NCI-H524 treated with DMSO at 0.1 percent for 48 hours (cell line): ENCODE measurements at places on chromosomes 2 and 18.
A peak's percentile ranks its signal among the peaks of the same experiment; 100 is the strongest.

- DNase-seq = no peak
These were observed 999.7 kb upstream of the LRRTM1 start for GRCh38 chr2:81304154-81304830.

DNA sequence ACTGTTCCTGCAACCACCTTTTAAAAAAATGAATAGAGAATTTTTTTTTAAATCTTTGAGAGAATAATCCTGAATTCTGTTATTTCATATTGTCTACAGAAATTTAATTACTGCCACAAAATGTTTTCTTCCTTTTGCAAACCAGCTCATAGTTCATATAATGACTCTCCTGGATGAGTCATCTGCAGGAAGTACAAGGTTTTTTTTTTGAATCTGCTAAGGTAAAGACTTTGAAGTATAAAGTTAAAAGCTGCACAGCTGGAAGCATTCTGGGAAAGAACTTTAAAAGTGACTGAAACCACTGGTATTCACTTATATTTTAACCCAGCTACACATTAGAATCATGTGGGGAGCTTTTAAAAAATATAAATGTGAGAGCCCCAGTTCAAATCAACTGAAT lies 25.4 kb downstream of the SESTD1 start:
- DNase-seq = no peak

DNA sequence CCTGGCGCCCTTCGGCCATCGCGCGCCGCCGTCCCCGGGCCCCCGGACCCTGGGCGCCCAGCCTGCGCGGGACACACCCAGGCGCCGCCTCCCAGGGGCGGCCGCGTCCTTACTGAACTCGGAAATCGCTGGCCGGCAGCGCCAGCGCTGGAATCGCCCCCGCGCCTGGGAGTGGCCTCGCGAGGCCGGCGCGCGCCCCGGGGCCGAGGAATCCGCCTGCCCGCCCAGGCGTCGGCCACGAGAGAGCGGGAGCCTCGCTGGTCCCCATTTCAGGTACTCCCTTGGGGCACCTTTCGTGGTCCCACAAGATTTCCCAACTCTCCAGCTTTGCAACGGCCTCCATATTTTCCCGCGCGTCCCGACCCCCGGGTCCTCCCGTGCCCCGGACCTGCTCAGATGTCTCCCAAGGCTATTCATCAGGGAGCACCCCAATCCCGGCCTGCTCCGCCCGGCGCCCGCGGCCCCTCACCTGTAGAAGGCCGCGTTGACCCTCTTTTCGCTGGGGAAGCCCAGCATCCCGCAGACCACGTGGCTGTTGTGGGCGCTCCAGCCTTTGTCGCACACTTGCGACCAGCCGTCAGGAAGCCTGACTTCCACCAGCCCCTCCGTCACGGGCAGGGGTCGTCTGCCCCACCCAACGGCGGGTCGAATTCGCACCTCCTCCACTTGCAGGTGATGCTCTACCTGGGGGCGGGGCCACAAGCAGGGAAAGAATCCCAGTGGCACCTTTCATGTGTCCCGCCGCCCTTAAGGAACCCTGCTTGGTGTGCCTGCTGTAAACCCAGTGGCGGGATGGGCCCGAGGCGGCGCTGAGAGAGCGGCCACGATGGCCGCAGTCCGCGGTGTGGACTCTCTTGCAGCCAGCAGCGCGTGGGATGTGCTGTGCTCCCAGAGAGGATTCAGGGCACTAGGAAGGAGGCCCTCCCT lies 4.6 kb downstream of the LOXL3 start:
- no peak for DNase-seq

DNA sequence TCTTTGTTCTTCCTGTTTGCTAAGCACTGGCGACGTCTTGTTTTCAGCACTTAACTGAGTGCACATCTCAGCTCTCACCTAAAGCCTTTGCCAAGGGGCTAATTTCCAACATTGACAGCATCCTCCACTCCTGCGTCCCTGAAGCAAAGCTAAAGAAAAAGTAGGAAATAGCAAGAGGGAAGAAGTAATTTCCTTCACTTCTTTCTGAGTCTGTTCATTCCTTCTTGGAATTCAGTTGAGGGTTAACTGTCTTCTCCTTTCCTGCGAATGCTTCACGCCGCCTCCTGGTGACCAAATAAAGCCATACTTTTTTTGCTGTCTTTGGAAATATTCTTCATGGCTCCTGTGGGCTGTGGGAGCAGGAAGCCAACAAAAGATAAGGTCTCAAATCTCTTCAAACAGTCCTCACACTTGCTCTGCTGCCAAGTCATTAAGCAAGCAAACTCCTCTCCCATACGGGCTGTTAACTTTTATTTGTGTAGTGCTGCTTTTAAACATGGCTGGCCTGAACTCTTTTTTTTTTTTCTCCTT lies 100.9 kb downstream of the DPP10 start:
- DNase-seq = no peak

DNA sequence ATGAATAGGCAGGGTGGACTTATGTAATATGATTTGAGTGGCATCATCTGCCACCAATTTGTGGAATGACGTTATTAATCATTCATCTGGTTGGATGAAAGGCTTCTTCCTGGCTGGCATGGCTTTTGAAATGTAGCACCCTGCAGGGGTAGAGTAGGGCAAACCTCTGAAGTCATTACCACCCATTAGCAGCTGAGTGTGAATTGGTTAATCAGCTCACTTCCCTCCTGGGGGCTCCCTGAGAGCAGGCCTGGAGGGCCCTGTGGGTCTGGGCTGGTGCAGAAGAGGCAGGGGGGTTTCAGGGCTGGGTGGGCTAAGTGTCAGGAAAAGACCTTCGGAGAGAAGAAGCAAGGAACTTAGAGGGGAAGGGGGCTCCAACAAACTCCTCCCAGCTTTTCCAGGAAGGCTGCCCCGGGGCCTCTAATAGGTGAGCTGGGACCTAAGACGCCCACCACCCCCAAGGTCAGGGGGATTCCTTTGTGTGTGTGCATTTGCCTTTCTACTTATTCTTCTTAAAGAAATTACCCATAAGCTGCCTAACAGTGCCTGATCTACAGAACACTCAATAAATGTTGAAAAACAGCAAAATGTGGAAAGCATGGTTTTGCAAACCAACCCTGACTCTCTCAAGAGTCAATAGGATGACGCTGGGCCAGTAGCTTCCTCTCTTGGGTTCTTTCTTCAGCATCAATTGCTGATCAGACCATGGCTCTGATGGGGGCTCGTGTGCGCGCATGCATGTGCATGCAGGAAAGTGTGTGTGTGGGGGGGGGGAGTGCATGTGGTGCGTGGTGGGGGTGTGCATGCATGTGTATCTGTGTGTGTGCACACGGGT lies 49.7 kb upstream of the ZNF516 start:
- DNase-seq = no peak

DNA sequence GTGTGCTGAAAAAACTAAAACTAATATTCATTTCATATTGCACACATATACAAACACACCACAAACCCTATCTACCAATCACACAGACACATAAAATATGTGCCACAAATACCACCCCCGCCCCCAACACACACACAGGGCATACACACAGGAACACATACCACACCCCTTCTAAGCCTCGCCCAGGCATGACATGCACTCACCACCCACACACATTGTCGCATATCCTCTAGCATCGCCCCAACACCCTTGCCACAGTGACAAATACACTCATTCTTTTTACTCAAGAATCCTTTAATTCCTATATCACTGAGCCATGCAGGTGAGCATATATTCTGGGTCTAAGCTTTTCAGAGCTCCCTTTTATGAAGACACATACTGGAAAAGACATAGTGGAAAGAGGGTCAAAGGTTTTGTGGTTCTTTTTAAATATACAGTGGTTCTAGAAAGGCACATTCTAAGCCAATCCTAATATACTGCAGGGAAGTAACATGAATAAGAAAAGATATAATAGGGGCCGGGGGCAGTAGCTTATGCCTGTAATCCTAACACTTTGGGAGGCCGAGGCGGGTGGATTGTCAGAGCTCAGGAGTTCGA lies 24.5 kb upstream of the LCLAT1 start:
- no peak for DNase-seq

DNA sequence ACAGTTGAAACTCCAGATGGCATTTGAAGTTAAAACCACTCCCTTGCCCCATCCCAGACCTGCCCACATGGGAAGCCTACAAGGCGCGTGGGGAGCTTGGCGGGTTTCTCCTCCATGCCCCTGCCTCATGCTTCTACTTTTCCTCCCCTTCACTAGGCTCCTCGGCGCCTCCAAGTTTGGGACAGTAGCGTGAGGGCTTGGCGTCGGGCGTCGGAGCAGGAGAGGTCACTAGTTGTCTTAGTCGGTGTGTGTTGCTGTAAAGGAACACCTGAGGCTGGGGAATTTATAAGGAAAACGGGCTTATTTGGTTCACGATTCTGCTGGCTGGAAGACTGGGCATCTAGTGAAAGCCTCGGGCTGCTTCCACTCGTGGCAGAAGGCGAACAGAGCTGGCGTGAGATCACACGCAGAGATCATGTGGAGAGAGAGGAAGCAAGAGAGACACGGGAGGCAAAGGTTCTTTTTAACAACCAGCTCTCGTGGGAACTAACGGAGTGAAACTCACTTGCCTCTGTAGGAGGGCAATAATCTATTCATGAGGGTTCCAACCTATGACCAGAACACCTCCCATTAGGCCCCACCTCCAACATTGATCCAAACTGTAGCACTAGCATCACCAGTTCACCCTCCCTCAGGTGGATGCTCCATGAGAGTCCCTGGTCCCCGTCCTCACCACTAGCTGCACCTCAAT lies 25.3 kb downstream of the ITM2C start:
- no peak for DNase-seq

DNA sequence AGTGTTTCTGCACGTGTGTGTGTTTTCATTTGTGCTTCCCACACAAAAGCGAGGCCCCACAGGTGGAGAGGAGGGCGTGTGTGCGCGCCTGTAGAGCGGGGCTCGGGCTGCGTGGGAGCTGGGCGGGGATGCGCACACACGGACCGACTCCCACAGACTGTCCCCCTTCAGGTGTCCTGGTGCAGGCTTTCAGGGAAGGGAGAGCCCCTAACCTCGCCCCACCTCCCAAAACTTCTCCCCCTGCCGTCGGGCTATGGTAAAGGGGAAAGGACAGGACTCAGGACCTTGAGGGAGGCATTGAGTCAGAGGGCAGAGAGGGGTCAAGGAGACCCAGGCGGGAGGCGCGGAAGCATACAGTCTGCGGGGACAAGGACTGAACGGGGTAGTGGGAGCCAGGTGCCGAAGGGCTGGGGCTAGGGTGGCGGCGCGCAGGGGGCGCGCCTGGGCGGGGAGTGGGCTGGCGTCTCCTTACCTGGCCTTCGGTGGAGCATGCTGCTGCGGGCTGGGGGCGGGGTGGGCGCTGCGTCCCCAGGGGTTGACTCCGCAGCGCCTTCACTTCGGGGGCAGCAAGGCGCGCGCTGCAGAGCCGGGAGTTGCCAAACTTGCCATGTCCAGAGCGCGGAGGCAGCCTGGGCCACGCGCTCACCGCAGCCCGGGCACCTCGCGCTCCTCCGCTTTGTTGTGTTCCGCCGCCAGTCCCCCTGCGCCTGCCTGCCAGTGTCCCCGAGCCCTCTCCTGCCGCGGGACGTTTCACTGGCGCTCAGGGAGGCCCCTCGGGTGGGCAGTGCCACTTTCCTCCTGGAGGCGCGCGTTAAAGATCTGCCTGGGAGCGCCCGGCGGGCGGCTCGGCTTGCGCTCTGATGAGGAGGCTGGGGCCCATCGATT lies 302.0 kb downstream of the NCKAP5 start:
- no peak for DNase-seq

DNA sequence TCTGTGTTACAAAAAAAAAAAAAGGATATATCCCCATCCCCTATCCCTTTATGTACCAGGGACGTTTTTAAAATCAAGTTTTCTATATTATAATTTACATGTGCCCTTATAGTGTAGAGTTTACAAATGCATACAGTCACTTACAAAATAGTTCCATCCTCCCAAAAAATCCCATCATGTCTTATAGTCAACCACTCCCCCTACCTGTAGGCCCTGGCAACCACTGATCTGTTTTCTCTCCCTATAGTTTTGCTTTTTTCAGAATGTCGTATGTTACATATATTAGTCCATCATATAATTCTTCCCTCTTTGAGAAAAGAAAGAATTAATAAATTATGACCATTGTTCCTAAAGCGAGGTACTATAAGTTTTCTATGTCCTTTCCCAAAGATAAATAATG lies 17.8 kb downstream of the CFAP210 start:
- no peak for DNase-seq

- peak; percentile 25 for DNase-seq
These were observed 21.0 kb upstream of the CABLES1 start for GRCh38 chr18:23114171-23114881.

DNA sequence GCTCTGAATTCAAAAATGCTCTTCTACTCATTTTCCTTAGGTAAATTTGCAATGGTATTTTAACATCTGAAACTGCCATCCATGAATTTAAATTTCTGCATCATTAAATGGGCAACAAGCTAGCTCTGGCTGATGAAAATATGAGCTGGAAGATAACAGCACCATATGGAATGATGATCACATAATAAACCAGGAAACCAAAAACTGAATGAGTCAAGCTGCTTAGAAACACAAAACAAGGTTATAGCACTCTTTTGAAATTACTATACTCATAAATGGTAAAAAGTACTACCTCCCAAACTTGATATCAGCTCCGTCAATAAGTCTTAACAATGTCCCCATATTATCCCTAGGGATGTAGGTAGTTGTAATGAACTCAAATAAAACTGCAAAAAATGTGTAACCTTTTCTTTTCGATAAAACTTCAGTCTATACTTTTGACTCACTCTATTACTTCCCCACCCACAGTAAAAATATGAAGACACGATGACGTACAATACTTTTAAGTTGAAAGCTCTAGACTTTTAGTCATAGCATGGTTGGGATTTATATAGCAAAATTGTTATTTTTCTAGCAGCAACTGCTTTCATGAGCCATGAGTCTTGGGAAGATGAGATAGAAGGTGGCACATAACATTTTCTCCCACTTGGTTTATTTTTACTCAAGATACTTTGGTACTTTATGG lies 396.7 kb downstream of the CDH2 start:
- DNase-seq = no peak
